Naive B cell (primary cell): ENCODE measurements at places on chromosomes 13 and 19. TPM values are rescaled to one million over a fixed set of nuclear protein-coding genes. Genes with fewer than 3 reads are reported as not detected.

CACNG6 gene
- polyA plus RNA-seq = not detected

KIR3DL1 gene
- not detected for polyA plus RNA-seq

CLDND2 gene
- polyA plus RNA-seq = not detected

NLRP11 gene
- polyA plus RNA-seq = not detected

TINCR gene
- 0.12 TPM for polyA plus RNA-seq

CPT1C gene
- not detected for polyA plus RNA-seq

KLK6 gene
- polyA plus RNA-seq = not detected

KATNAL1 gene
- polyA plus RNA-seq = 8.9 TPM

MEIOSIN gene
- polyA plus RNA-seq = not detected

PNMA8B gene
- not detected for polyA plus RNA-seq

CYP2A7 gene
- not detected for polyA plus RNA-seq

UTP14C gene
- not detected for polyA plus RNA-seq

SLC1A6 gene
- polyA plus RNA-seq = 0.84 TPM

OR7C1 gene
- polyA plus RNA-seq = not detected

ZNF415 gene
- 22.2 TPM for polyA plus RNA-seq

ZNF534 gene
- 0.62 TPM for polyA plus RNA-seq

RYR1 gene
- polyA plus RNA-seq = 0.03 TPM

SLC25A41 gene
- not detected for polyA plus RNA-seq

CYP2F1 gene
- not detected for polyA plus RNA-seq

C19orf18 gene
- 0.89 TPM for polyA plus RNA-seq

SLC8A2 gene
- not detected for polyA plus RNA-seq

ZNF358 gene
- polyA plus RNA-seq = 1.5 TPM

ZNF700 gene
- not detected for polyA plus RNA-seq

TMEM38A gene
- polyA plus RNA-seq = 13.8 TPM

BCL3 gene
- 15.1 TPM for polyA plus RNA-seq

AMER2 gene
- polyA plus RNA-seq = not detected

B9D2 gene
- 13.7 TPM for polyA plus RNA-seq

ALDH16A1 gene
- 87.7 TPM for polyA plus RNA-seq
